ENCODE measurements at places on chromosomes 5 and 9.

DNA sequence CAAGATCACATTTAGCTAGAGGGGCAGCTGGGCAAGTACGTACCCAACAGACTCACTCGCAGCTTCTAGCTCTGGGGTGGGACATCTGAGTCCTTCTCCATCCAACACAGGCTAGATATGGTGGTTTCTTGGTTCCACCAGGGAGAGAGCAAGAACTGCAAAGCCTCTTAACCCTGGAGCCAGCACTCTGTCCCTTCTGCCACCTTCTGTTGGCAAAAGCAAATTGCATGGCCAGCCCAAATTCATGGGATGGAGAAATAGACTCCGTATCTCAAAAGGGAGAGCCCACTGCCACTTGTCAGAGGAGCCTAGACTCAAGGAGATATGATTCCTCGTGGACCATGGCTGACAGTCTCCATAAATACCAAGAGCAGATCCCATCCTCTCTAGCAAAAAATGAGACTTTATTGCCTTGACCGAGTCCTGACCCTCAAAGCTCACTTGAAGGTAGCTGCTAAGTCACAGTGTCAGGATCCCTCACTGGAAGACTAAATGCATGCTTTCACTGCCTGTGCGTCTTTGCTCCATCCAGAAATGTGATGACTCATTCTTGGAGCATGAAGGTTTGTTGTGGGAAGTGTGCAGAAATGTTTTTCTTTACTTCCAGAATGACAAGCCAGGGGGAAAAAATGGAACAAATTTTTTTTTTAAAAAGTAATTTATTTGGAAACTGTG, 28.8 kb upstream of the ROR2 start:
- DNase-seq, result peak; percentile 67

DNA sequence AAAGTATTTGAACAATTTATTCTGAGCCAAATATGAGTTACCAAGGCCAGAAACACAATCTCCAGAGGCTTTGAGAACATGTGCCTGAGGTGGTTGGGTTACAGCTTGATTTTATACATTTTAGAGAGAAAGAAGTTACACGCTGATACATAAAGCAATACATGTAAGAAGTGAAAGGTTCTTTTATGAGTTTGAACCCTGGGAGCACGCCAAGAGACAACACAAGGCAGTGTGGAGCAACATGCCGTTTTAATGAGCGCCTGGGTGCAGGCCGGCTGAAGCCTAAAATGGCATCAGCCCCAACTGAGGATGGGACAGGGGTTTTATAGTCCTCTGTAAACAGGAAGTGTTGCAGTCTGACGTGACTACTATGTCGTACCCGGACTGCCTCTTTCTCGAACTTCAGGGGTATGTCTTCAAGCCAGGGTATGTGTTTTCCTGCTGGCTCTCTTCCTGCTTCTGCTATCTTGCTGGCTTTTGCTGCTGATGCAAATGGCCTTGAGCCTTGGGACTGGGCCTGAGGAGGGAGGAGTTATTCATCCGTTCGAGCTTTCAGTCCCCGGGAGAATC, 193.7 kb downstream of the CYLC2 start:
- no peak for DNase-seq

- DNase-seq, result no peak
Observed at GRCh38 chr5:149080294-149080693, 17.4 kb upstream of the SH3TC2 start.

GRCh38 chr5:74629326-74629725, 11.2 kb downstream of the ENC1 start:
- DNase-seq, result no peak

- no peak for DNase-seq
Observed at GRCh38 chr9:38125889-38126288, 56.9 kb upstream of the SHB start.

DNA sequence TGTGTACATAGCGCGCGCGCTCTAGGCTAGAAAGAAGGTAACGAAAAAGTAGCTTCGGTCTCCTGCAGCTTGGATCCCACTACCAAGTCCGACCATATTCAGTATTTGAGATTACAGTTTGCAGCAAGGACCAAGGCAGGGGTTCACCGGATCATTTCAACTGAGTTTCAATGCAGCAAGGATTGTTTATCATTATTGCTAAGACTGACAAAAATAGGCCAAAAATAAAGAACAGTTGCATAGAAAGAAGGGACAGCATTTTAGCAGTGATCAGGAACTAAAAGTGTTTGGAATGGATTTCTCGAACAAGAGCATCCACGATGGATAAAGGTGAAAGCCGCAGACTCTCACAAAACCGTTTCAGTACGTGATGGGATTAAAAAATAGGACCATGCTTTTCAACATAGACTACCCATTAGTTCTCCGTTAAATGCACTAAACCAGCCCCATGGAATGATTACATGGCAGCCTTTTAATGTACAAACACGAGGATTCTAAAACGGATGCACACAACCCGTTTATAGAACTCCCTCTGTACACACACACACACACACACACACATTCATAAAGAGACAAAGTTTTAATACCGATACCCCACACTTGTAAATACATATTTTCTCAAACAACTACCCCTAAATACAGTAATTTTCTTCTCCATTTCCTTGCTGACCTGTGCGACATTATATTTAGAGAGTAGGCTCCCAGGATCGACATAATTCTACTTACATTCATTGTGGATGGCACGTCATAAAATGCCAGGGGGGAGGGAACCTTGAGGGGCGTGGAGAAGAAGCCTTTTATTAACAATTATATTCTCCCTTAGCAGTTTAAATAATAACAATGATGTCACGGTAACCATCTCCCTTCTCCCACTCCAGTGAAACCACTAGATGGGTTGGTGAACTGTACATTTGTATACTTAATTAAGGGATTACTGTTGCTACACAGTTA, 197.1 kb downstream of the MEF2C start:
- no peak for DNase-seq

DNA sequence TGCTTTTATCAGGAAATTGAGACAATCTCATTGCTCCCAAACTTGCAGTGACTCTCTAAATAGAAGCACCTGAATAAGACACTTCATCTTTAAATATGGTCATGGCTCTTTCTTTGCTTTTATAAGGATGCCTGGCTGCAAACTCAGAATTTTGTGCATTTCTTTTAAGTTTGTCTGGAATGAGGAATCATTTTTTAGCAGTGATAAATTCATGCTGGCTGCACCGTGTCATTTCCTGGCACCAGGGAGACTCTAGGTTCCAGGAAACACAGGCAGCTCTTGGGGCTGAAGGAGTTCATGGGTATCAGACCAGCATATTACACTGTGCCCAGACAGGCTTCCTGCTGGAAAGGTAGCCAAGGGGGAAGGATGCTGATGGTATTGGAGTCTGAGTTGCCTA, 109.9 kb downstream of the NUDT12 start:
- peak; percentile 16 for DNase-seq

GRCh38 chr9:4831944-4832343, 39.2 kb downstream of the RCL1 start:
- no peak for DNase-seq

DNA sequence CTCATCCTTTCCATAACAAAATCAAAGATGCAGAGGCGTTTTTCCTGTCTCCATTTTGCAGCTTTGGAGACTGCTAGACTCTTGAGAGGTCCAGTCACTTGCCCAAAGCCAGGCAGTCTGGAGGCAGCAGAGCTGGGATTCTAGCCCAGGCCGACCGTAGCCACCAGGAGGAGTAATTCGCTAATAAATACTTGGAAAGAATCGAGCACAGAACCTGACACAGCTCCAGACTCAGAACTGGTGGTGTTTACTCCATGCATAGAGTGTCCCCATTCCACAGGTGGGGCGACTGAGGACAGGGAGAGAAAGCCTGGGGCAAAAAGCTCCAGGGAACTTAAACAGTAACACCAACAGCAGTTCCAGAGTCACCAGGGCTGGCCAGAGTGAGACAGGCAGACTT, 10.7 kb upstream of the CERCAM start:
- no peak for DNase-seq

GRCh38 chr5:57174128-57174889, 450 bp downstream of the GPBP1 start:
- DNase-seq, result peak; percentile 9

DNA sequence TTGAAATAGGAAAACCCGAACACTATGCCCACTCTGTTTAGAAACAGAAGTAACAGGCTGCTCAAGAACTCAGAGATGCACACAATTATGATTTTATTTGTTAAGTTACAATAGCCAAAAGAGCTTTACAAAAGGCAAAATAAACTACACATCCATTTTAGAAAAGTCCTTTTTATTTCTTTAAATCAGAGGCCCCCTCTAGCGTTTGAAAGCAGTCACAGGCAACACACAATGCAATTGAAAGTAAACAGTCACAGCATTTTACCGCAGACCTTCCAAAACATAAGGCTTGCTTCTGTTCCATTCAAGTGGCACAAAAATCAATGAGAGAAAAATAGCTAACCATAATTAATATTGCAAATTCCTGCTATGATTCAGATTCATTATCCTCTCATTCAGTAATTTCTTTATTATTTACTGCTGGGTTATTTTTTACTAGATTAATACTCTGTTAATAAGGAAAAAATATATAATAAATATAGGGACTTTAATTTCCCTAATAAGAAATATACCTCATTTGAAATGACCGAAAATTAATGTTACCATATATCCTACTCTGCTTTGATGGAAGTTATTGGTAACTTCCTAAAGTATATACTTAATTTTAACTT, 78.3 kb downstream of the CEP120 start:
- DNase-seq, result peak; percentile 47

DNA sequence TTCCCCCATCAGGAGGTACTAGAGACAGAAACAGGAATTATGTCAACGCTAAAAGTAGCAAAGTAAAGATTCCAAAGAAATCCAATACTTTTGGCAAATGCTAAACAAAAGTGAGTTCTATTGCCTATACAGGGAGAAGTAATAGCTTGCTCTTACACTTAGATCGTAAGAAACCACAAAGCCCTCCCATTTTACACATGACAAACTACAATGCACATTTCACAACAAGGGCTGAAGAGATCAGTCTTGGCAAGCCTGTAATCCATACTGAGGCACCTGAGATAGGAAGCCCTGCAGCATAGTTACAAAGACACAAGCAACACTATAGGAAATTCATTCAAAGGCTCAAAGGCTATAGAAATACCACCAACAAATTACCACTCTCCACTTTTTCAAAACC, 7.7 kb downstream of the HNRNPK start:
- DNase-seq, result no peak

GRCh38 chr5:138950421-138951031, 75.4 kb upstream of the LRRTM2 start:
- no peak for DNase-seq

DNA sequence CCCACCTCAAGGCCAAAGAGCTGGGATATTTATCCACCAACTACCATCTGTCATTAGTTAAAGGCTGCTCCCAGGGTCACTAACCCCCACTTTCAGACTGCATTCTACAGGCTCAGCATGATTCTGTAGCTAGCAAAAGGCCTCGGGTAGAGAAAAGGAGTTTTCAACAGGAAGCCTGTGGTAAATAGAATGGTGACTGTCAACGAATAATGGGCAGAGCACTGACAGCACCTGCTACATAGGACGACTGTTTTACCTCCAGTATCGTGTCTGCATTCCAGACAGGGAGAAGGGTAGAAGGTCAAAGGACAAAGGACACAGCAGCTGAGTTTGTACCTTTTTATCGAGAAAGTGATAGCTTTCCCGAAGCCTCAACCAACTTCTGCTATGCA, 20.3 kb downstream of the MFAP3 start:
- no peak for DNase-seq

DNA sequence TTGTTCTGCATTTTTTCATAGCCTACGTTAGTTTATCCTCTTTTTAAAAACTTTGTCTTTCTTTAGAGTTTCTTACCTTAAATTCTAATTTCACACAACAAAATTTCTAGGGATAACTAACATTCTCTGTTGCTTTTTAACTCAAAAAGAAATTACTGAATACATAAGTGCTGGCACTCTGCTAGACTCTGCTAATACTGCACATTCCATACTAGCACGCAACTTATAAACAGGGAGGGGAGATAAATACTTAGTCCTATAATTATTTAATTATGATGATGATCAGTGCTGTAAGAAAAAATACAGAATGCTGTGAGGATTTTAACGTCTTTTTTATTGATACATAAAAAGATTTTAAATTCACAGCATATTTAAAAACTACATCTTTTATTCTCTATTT, 25.1 kb downstream of the RNF145 start:
- peak; percentile 27 for DNase-seq

DNA sequence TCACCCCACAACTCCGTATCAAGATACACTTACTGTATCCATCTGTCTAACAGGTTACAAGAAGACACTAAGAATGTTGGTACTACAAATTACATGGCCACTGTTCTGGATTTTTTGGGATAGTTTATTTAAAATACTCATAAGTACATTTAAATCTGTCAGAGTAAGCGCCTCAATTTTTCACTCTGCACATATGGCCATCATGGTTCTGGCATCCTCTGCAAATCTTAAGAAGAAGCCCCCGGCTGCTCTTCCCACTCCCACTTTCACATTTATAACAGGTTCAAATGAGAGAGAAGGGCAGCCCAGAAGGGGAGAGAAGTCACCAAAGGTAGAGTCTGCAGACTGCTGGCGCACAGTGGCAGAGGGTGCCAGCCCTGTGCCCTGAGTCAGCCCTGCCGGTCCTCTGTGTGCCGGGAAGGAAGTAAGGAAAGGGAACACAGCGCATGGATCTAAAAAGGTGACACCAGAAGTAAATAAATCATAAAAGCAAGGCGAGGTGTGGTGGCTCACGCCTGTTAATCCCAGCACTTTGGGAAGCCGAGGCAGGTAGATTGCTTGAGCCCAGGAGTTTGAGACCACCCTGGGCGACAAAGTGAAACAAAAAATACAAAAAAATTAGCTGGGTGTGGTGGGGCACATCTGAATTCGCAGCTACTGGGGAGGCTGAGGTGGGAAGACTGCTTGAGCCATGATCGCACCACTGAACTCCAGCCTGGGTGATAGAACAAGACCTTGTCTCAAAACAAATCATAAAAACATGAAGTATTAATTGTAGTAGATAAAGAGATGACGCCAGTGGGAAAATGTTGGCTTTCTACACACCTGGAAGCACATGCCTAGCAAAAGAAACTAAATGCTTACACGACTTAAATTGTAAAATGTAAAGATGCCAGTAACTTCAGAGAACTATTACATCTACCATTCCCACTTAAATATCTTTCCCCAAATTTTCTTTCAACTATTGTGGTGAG, 30.0 kb downstream of the RNF130 start:
- no peak for DNase-seq

DNA sequence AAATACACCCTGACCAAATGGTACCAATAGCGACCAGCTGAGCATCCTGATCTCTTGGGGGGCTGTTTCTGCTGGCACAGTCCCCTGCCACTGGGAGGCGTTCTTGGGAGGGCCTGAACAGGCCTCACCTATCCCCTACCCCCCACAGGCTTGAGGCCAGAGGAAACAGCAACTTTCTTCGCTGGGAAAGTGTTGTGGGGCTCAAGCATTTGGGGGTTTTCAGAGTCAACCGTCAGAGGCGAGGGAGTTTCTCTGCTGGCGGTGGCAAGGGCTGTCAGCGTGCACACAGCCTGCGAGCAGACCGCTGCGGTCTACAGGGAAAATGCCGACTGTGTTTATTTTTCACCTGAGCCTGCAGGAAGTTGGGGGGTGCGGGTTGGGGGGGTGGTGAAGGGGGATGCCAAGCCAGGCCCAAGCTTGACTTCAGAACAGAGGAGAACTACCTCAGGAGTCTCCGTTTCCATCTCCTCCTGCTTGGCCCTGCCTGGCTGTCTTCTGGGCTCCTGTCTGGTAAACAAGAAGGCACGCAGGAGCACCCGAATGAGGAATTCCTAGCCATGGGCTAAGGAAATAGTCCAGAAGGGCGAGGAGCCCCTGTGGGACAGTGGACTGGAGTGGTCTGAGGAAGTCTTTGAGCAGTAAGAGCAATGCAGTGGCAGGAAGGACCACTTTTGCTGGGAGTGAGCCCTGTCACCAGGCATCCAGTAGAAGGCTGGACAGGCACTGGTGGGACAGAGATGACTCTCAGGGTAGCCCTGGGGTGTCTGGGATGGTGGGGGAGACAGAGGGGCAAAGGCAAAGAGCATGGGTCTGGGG, 18.1 kb downstream of the TCF7 start:
- no peak for DNase-seq
